ENCODE measurements at places on chromosomes 6 and 20. TPM values are rescaled to one million over a fixed set of nuclear protein-coding genes. Genes with fewer than 3 reads are reported as not detected.

PBOV1 gene
- not detected for polyA plus RNA-seq

DNA sequence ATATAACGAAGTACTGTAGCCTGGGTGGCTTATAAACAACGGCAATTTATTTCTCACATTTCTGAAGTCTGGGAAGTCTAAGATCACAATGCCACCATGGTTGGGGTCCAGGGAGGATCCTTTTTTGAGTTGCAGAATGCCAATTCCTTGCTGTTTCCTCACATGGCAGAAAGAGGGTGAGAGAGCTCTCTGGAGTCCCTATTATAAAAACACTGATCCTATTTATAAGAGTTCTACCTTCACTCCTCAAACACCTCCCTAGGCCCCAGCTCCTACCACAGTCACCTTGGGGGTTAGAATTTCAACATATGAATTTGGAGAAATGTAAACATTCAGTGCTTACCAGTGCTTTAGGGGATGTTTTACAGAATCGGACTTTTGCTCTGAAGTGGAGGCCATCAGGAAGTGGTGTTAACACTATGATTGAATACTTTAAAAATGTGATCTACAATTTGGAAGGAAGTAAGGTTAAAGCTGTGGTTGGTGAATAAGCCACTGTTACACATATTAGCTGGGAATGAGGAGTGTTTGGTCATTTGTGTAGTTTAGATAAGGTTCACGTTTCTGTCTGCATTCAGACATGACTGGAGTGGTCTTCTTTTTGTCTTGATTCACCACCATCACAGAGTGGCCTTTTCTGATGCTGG, 79.9 kb upstream of the SPTLC3 start:
- DNase-seq, result no peak

GRCh38 chr6:139711804-139712585, 337.5 kb upstream of the CITED2 start:
- no peak for DNase-seq

DNA sequence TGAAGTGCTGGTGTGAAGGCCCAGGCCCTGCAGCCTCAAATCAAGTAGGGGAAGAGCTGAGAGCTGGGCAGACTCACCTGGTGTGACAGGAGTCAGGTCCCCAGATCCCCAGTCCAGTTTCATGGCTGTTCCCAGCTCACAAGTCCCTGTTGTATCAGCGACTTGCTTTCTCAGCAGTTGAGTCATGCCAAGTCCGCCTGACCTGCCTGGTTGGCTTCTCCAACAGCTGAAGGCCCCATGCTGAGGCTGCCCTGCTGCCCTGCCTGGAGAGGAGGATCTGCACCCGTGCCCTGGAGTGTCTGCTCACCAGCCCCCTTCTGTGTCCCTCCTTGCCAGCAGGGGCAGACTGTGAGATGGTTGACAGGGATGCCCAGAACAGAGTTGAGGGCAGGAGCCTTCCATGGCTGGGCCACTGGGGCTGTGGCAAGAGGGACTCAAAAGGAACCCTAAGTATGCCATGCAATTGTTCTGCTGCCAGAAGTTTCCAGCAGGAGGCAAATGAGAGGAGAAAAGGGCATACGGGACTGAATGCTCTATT, 39.3 kb upstream of the TRAF3IP2 start:
- no peak for DNase-seq

DNA sequence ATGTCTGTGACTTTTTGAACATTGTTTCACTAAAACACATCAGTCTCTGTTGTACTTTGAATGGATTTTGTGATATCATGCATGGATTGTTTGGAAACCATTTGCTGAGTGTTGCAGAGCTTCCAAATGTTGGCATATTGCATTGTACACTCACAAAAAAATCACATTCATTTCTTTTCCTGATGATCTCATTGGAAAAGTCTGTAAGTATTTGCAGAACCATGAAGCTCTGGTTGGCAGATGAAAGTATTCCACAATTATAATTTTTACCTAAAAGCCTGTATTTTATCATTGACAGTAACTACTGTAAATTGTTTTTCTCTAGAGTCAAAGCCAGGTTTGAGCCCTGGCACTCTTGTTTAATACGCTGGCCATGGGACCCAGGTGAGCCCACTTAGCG, 42.1 kb downstream of the VAPB start:
- DNase-seq, result no peak

TRIM40 gene
- 0.03 TPM for polyA plus RNA-seq

OR2H1 gene
- 0.10 TPM for polyA plus RNA-seq

GRCh38 chr6:152859225-152859624, 108.6 kb downstream of the VIP start:
- no peak for DNase-seq

CASS4 gene
- 0.08 TPM for polyA plus RNA-seq

ZNF217 gene
- 4.3 TPM for polyA plus RNA-seq

EFCAB8 gene
- 0.04 TPM for polyA plus RNA-seq

DNA sequence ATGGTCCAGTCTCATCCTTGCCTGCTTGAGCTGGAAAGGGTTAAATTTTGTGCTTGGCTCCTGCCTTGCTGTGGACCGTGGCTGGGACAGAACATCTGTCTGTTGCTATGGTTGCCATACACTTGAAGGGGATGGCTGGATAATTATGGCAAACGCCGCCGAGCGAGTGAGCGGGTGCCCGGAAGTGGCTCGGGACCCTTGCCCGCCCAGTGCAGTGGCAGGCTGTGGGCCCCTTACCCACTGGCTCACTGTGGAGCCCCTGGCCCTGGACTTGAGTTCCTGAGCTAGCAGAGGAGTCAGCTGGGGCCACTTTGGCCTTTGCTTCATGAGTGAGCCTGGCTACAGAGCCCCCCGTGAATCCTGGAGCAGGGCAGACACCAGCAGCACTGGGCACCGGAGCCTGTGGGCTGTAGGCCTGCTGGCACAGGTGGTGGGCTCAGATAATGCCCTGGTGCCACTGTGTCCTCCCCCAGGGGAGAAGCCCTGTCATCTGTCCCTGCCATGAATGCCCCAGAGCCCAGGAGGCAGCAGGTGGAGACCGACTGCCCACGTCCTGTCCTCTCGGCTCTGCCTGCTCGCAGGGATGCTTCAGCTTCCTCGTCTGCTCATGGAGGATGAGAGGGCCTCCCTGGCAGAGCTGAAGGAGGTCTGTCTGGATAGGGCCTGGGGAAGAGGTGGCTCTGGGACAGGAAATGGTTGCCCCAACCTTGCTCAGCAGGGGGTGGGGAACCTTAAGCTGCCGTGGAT, 25.5 kb upstream of the NOL4L start:
- no peak for DNase-seq

GRCh38 chr6:139324301-139324555, 32.4 kb upstream of the TXLNB start:
- no peak for DNase-seq

CYP21A2 gene
- polyA plus RNA-seq, result 0.05 TPM
